ENCODE measurements at places on chromosomes 7 and 10. TPM values are rescaled to one million over a fixed set of nuclear protein-coding genes. Genes with fewer than 3 reads are reported as not detected.

DNA sequence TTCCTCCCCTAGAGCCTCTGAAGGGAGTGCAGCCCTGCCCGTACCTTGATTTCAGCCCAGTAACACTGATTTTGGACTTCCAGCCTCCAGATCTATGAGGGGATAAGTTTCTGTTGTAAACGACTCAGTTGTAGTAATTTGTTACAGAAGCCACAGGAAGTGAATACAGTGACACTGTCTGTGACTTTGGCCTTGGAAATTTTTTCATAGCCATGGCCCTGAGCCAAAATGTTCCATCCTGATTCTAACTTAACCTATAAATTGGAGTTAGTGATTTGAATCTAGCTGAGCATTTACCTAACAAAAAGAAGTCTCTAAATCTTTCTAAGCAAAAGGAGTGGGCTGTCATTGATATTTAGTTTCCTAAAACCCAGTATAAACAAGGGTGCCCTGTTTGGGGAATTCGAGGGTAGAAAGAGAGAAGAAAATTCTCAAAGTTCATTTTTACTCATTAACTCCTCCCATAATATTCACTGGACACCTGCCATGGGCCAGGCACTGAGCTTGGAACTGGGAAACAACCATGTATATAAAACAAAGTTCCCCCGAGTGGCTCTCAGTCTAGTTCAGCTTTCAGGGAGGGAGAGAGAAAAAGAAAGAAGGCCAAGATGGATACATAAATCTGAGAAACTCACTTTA lies 162.3 kb downstream of the SKIDA1 start:
- H3K4me3 ChIP-seq: no peak overlapping the region
- H3K4me1 ChIP-seq: peaks cover 69% of the 10 kb centered on the region
- no peaks in the 10 kb centered on the region for H3K27me3 ChIP-seq
- DNase-seq: no peak
- H3K36me3 ChIP-seq: no peaks in the 10 kb centered on the region
- peak overlapping the region; percentile 93 for H3K27ac ChIP-seq

DNA sequence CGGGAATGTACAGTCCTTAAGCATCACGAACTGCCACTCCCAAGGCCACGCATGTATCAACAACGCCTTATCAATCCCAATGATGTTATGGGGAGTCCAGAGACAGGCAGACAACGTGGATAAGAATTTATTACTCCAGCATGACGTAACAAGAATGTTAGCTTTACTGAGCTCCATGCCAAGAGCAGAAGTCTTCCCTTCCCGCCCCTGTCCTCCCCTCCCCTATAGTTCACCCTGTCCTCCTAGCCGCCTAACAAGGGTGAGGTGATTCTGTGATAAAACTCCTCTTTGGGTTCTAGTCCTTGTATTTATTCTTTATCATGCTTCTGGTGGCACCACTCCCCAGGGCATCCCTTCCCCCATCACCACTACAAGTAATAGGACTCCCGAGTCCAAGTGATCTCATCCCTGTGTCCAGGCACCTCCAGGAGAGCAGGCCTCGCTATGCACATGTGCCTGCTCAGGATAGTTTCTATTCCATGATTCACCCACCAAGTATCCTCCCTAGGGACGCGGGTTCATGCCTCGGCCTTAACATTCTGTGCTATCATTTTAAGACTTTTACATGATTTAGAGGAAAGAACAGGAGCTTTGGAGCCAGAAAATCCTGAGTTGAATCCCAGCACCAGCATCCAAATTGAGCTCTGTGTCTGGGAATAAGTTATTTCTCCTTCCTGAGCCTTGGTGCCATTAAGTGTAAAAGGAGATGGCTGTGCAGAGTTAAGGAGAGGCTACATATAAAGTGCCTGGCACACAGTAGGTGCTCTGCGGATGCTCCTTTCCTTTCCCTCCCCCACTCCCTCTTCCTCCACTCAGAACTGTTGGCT lies 15.4 kb downstream of the GSDME start:
- no peak overlapping the region for H3K4me3 ChIP-seq
- no peaks in the 10 kb centered on the region for H3K36me3 ChIP-seq
- H3K27me3 ChIP-seq: no peaks in the 10 kb centered on the region
- H3K4me1 ChIP-seq: peaks cover 61% of the 10 kb centered on the region
- peak; percentile 91 for DNase-seq

- H3K4me3 ChIP-seq: no peak overlapping the region
- H3K27ac ChIP-seq: no peak overlapping the region
- H3K27me3 ChIP-seq: no peaks in the 10 kb centered on the region
- no peak for DNase-seq
Measured at GRCh38 chr7:151313857-151314256, 27.8 kb upstream of the NUB1 start.

DNA sequence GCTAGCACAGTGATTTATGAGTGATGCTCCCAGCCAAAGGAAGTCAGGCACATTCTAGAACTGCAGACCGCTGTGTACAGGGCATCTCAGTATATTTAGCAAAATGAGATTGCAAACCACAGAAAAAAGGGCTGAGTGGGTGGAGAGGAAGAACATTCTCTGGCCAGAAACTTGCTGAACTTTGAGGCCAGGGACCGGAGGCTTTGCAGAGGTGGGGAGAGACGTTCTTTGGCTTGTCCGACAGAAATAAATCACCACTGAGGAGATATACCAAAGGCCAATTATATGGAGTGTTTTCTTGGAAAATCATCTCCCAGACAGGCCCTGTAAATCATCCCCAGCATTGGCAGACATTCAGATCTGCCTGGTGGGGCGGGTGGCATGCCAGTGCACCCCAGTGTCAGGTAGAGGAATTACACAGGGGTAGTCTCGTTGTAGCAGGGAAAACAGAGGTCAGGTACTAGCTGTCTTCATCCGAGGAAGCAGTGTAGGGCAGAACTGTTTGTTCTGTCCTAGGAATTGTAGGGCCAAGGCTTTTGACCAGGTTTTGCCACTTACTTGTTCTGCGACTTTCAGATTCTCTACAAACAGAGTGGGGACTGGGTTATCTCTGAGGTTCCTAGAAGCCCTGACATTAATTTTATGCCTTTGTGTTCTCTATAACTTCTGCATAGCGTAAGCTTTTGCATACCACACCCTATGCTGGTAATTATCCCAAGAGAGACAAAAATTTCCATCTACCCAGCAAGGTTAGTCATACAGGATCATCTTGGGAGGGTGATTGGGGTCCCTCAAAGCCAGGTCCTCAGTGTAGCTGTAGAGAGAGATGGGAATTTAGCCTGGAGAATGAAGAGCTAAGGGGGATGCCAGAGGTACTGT lies 655.6 kb downstream of the LRMDA start:
- H3K4me1 ChIP-seq: peaks cover 15% of the 10 kb centered on the region
- H3K27ac ChIP-seq: peak overlapping the region; percentile 34
- H3K27me3 ChIP-seq: no peaks in the 10 kb centered on the region
- peak; percentile 74 for DNase-seq
- H3K4me3 ChIP-seq: no peak overlapping the region

DNA sequence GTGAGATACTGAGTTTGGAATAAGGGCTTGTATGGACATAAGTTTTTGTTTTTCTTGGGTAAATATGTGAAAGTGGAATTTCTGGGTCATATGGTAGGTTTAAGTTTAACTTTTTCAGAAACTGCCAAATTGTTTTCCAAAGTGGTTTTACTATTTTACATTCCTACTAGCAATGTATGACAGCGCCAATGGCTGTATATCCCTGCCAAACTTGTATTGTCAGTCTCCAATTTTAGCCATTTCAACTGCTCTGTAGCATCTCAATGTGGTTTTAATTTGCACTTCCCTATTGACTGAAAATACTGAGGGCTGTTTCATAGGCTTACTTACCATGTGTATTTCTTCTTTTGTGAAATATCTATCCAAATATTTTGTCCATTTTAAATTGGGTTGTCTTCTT lies 90.5 kb upstream of the ZNF32 start:
- no peak for DNase-seq
- no peaks in the 10 kb centered on the region for H3K4me1 ChIP-seq
- H3K27me3 ChIP-seq: no peaks in the 10 kb centered on the region
- no peaks in the 10 kb centered on the region for H3K36me3 ChIP-seq
- H3K27ac ChIP-seq: no peak overlapping the region

- no peak overlapping the region for H3K4me3 ChIP-seq
- no peaks in the 10 kb centered on the region for H3K27me3 ChIP-seq
- H3K4me1 ChIP-seq: peaks cover 10% of the 10 kb centered on the region
- H3K36me3 ChIP-seq: no peaks in the 10 kb centered on the region
- DNase-seq: no peak
- H3K27ac ChIP-seq: no peak overlapping the region
Measured at GRCh38 chr7:150801946-150802771, 1.6 kb downstream of the TMEM176A start.

- no peak overlapping the region for H3K4me3 ChIP-seq
- no peaks in the 10 kb centered on the region for H3K27me3 ChIP-seq
- no peaks in the 10 kb centered on the region for H3K36me3 ChIP-seq
- no peak overlapping the region for H3K27ac ChIP-seq
Measured at GRCh38 chr7:135355377-135356048, 121.9 kb downstream of the STRA8 start.

- H3K27ac ChIP-seq: peak overlapping the region; percentile 45
- no peaks in the 10 kb centered on the region for H3K4me1 ChIP-seq
- no peaks in the 10 kb centered on the region for H3K27me3 ChIP-seq
Measured at GRCh38 chr10:29482591-29483431, 152.0 kb downstream of the SVIL start.

- no peaks in the 10 kb centered on the region for H3K27me3 ChIP-seq
- no peak overlapping the region for H3K27ac ChIP-seq
- no peaks in the 10 kb centered on the region for H3K4me1 ChIP-seq
- H3K36me3 ChIP-seq: no peaks in the 10 kb centered on the region
Measured at GRCh38 chr7:103833401-103833800, 156.1 kb downstream of the RELN start.

- H3K27ac ChIP-seq: no peak overlapping the region
- H3K27me3 ChIP-seq: no peaks in the 10 kb centered on the region
- H3K4me3 ChIP-seq: no peak overlapping the region
- H3K4me1 ChIP-seq: no peaks in the 10 kb centered on the region
- no peaks in the 10 kb centered on the region for H3K36me3 ChIP-seq
Measured at GRCh38 chr10:19911886-19912285, 95.7 kb downstream of the PLXDC2 start.

GRCh38 chr7:33806298-33807154 lies 98.8 kb upstream of the BMPER start:
- H3K36me3 ChIP-seq: no peaks in the 10 kb centered on the region
- no peak overlapping the region for H3K4me3 ChIP-seq
- DNase-seq: no peak
- peaks cover 13% of the 10 kb centered on the region for H3K4me1 ChIP-seq
- no peak overlapping the region for H3K27ac ChIP-seq

DNA sequence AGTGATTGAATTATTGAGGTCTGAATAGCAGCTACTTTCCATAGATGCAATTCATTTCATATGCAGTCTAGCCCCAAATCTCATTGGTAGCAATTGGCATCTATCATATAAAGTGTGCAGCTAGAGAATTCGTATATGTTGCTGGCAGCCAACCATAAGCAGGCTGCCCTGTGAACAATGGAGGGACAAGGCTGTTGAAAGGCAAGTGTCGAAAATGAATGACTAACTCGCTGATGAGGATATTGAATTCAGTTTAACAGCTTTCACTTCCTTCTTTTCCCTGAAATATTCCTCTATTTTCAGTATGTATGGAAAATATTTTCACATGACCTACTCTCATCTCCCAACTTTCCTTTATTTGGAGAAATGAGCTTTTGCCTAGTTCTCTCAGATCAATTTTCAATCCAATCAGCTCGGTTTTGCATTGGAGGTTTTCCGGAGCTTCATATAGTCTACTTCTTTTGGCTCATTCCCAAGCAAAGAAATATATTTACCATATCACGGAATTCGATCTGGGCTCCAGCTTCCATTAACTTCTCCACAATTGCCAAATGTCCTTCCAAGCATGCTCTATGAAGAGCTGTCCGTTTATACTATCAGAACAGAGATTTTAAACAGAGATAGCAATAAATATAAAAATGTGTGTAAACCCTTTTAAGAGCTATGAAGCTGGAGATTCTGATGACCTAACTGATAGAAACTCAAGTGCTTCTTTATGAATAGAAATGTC lies 3.5 kb downstream of the ANKRD1 start:
- H3K4me1 ChIP-seq: peaks cover 21% of the 10 kb centered on the region
- no peak overlapping the region for H3K27ac ChIP-seq
- no peaks in the 10 kb centered on the region for H3K27me3 ChIP-seq
- H3K36me3 ChIP-seq: no peaks in the 10 kb centered on the region
- no peak for DNase-seq

SLC18A2 gene
- total RNA-seq: not detected

MUC3A gene
- 25.1 TPM for total RNA-seq

AOC1 gene
- 4.5 TPM for total RNA-seq

ADAM22 gene
- total RNA-seq: 10.1 TPM

GPR85 gene
- total RNA-seq: not detected

VSTM2A gene
- not detected for total RNA-seq

CALML5 gene
- total RNA-seq: not detected

TAS2R41 gene
- total RNA-seq: not detected

BHLHA15 gene
- 3.4 TPM for total RNA-seq

EBF3 gene
- 0.79 TPM for total RNA-seq

PDE6C gene
- not detected for total RNA-seq

All from Caco-2 (cell line).